ENCODE measurements at places on chromosomes 4 and X. TPM values are rescaled to one million over a fixed set of nuclear protein-coding genes. Genes with fewer than 3 reads are reported as not detected.

DNA sequence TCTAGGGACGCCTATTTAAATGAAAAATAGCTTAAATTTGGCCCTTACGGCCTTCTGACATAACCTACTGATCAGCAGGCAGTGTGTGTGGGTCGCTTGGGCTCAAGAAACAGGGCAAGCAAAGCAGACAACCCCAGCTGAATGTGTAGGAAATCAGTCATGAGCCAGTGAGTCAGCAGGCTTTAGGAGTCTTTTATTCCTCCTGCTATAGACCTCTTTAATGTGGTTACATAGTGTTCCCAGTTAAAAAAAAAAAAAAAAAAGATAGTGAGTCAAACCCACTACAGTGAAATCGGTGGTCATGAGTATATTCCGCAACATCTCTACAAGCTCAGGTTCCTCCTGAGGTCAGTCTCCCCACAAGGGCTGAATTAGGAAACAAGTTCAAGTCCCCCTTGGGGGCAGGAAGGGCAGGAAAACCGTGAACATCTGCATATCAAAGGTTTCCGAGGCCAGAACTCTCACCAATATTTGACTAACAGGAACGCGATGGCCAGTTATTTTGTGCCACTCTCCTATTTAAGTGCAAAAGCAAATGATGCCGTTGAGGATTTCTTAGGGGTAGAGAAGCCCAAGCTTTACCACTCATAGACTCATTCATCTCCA is 32.7 kb downstream of the ACSL1 start:
- H3K36me3 ChIP-seq = no peaks in the 10 kb centered on the region
- H3K4me1 ChIP-seq = peaks cover 4% of the 10 kb centered on the region
- H3K27ac ChIP-seq = no peak overlapping the region
- DNase-seq = peak; percentile 96
- no peaks in the 10 kb centered on the region for H3K27me3 ChIP-seq

GRCh38 chr4:13202701-13203100 is 281.4 kb downstream of the RAB28 start:
- H3K4me3 ChIP-seq = no peak overlapping the region
- DNase-seq = no peak
- H3K4me1 ChIP-seq = no peaks in the 10 kb centered on the region
- no peaks in the 10 kb centered on the region for H3K27me3 ChIP-seq
- no peaks in the 10 kb centered on the region for H3K36me3 ChIP-seq
- H3K27ac ChIP-seq = no peak overlapping the region

DNA sequence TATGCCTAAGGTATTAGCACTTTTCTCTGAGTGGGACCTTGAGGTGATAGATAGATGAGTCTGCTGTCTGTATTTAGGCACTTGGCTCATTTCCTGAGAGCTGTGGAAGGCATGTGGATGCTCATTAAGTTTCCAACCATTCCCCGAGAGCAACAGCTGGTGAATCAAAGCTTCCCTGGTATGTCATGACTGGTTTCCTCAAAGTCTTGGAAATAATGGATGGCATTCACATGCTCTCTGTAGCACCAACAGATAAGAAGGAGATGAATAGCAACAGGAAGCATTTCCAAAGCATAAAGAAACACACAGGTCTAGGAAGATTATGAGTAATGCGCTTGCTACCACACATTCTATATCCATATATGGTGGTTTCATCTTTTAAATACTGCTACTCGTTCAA is 118.3 kb upstream of the ETNPPL start:
- peaks cover 2% of the 10 kb centered on the region for H3K4me1 ChIP-seq
- DNase-seq = peak; percentile 96
- H3K4me3 ChIP-seq = no peak overlapping the region
- H3K36me3 ChIP-seq = no peaks in the 10 kb centered on the region
- H3K27me3 ChIP-seq = no peaks in the 10 kb centered on the region

DNA sequence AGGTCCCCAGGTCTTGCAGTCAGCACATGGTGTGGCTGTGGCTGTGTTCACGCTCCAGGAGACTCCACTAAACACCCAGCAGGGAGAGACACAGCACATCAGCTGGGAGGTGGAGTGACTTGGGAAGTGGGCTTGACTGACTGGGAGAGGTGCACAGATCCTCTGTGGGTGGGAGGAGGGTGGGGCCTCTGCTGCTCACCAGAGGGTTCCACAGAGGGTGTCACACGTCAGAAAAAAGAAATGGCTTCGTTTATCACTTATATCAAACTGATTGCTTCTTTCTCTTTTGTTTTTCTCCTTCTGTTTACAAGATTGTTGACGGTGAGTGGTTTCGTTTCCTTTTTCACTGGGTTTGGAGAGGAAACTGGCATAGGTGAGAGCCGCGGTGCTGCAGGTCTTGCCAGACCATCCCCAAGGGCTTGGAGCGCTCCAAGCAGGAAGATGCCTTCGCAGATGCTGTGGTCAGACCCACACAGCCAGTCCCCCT is 24.8 kb upstream of the FAM193A start:
- no peak overlapping the region for H3K27ac ChIP-seq
- peaks cover 66% of the 10 kb centered on the region for H3K36me3 ChIP-seq
- no peaks in the 10 kb centered on the region for H3K27me3 ChIP-seq
- no peaks in the 10 kb centered on the region for H3K4me1 ChIP-seq

GRCh38 chr4:112523764-112524505 is 8.0 kb upstream of the NEUROG2 start:
- H3K27ac ChIP-seq = no peak overlapping the region
- peak overlapping the region; percentile 32 for H3K4me3 ChIP-seq
- no peaks in the 10 kb centered on the region for H3K4me1 ChIP-seq
- no peak for DNase-seq
- H3K36me3 ChIP-seq = no peaks in the 10 kb centered on the region

GRCh38 chr4:13160920-13161319 is 323.2 kb downstream of the RAB28 start:
- H3K27ac ChIP-seq = no peak overlapping the region

GRCh38 chrX:25858273-25858880 is 279.8 kb upstream of the MAGEB18 start:
- H3K27ac ChIP-seq = no peak overlapping the region
- H3K4me1 ChIP-seq = no peaks in the 10 kb centered on the region
- H3K36me3 ChIP-seq = no peaks in the 10 kb centered on the region
- no peaks in the 10 kb centered on the region for H3K27me3 ChIP-seq

DNA sequence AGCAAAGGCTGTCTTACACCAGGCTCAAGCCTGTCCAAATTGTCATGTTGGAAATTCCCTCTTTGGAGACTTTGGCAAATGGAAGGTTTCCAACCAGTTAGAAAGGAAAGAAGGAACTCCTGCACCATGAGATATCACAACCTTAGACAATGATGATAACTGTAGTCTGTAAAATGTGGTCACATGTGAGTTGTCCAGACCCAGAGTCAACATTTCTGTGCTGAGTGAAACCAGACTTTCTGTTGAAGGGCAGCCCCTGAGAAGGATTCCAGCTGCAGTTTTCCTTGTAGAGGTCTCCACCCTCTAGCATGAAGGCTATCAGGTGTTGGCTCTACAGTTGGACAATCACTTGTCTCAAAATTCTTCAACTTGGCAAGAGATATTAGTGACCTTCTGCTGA is 82.4 kb downstream of the SOX3 start:
- no peaks in the 10 kb centered on the region for H3K27me3 ChIP-seq
- no peak overlapping the region for H3K27ac ChIP-seq
- no peak overlapping the region for H3K4me3 ChIP-seq
- H3K36me3 ChIP-seq = no peaks in the 10 kb centered on the region
- no peaks in the 10 kb centered on the region for H3K4me1 ChIP-seq
- DNase-seq = no peak

GRCh38 chr4:122542411-122543236 is 78.2 kb downstream of the IL21 start:
- H3K27me3 ChIP-seq = no peaks in the 10 kb centered on the region
- peak; percentile 65 for DNase-seq

GRCh38 chrX:15241301-15241700 is 28.6 kb downstream of the ASB9 start:
- no peaks in the 10 kb centered on the region for H3K36me3 ChIP-seq
- DNase-seq = no peak
- no peak overlapping the region for H3K27ac ChIP-seq
- H3K4me1 ChIP-seq = no peaks in the 10 kb centered on the region
- H3K27me3 ChIP-seq = peaks cover 2% of the 10 kb centered on the region

- no peak overlapping the region for H3K27ac ChIP-seq
- H3K27me3 ChIP-seq = peaks cover 3% of the 10 kb centered on the region
- DNase-seq = no peak
- no peaks in the 10 kb centered on the region for H3K36me3 ChIP-seq
- no peaks in the 10 kb centered on the region for H3K4me1 ChIP-seq
Observed at GRCh38 chrX:102498732-102499131, 17.8 kb downstream of the TMSB15A start.

- H3K27ac ChIP-seq = no peak overlapping the region
- no peak for DNase-seq
Observed at GRCh38 chrX:54708404-54708803, 89.7 kb downstream of the ITIH6 start.

- H3K4me1 ChIP-seq = no peaks in the 10 kb centered on the region
- H3K4me3 ChIP-seq = no peak overlapping the region
- DNase-seq = peak; percentile 11
- no peak overlapping the region for H3K27ac ChIP-seq
- peaks cover 59% of the 10 kb centered on the region for H3K27me3 ChIP-seq
- H3K36me3 ChIP-seq = no peaks in the 10 kb centered on the region
Observed at GRCh38 chr4:8050555-8051206, 107.9 kb downstream of the ABLIM2 start.

Gene PGAM4
- total RNA-seq = not detected

Gene SLC16A2
- 5.3 TPM for total RNA-seq

Gene SOWAHD
- 0.28 TPM for total RNA-seq
